Ovary (tissue), 10 donors: ENCODE measurements at places on chromosomes 6 and 20.

GRCh38 chr20:62961310-62961783 is 8.8 kb downstream of the SLC17A9 start:
- DNase-seq, result no peak

DNA sequence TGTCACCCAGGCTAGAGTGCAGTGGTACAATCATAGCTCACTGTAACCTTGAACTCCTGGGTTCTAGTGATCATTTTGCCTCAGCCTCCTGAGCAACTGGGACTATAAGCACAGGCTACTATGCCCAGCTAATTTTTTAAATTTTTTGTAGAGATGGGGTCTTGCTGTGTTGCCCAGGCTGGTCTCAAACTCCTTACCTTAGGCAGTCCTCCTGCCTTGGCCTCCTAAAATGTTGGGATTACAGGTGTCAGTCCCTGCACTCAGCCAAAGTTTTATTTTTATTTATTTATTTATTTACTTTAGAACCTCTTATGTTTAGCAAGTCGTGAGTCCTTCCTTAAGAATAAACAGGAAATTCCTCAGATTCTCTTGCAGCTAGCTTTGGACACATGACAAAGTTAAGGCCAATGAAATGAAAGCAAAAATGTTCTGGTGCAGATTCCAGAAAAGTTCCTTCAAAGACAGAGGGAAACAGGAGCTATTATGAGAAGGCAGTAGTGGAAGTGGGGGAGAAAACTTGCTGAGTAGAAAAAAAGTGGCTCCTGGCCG is 19.1 kb downstream of the PIM1 start:
- DNase-seq, result no peak

DNA sequence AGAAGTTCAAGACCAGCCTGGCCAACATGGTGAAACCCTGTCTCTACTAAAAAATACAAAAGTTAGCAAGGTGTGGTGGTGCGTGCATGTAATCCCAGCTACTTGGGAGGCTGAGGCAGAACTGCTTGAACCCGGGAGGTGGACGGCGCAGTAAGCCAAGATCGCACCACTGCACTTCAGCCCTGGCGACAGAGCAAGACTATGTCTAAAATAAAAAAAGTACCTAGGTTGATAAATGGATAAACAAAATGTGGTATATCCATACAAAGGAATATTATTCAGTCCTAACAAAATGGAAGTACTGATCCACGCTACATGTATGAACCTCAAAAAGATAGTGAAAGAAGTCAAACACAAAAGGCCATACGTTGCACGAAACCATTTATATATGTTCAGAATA is 1.2 kb upstream of the RPF2 start:
- no peak for DNase-seq

DNA sequence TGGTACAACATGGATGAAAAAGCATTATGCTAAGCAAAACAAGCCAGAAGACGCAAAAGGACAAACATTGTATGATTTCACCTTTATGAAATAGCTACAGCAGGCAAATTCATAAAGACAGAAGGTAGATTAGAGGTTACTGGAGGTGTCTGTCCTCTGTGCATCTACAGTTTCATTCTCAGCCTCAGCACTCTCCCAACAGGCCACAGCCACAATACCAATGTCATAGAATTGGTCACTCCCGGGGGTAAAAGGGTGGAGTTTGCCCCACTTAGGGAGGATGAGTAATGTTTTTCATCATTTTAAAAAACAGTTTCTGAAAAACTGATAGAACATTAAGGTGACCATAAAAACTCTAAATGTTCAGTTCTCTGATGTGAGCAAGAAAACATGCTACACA is 17.2 kb upstream of the TMX4 start:
- no peak for DNase-seq

GRCh38 chr6:34524499-34524898 is 31.6 kb downstream of the SPDEF start:
- DNase-seq, result no peak

DNA sequence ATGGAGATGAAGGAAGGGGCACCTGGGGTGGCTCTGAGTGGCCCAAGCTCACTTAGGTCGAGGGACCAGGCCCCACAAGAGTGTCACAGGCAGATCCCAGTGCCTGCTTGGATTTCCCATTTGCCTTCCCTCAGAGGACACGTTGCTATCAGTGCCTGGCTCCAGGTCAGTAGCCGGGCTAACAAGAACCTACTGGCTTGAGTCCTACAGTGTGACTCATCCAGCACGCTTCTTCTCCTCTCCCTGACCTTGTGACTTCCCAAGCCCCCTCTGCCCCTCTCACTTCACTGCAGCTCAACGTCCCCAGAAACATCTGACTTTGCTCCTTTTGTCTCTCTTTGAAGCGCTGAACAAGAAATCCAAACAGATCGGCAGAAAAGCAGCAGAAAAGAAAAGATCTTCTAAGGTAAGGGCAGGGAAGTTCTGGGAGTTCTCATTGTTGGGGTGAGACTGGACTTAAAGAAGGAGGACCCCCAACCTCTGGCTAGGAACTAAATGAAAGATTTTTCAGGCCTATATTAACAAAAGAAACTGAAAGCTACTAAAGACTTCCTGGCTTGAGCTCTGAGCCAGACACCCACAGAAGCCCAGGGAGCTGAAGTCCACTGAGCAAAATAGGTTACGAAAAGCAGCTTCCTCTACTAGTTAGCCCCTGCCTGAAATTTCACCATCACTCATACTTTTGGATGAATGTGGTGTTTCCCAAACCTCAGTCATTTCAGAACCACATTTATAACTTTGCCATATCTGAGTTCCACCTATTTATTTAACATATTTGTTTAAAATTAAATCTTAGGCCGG is 21.5 kb downstream of the ASIP start:
- DNase-seq, result peak; percentile 67
